Spinal cord (tissue), 10 donors: ENCODE measurements at places on chromosomes 13 and 19. TPM values are rescaled to one million over a fixed set of nuclear protein-coding genes. Genes with fewer than 3 reads are reported as not detected.

The SIGLECL1 gene
- not detected for total RNA-seq

The N4BP2L1 gene
- total RNA-seq = 22.4 TPM

The PRSS57 gene
- total RNA-seq = 1.1 TPM

The CBARP gene
- total RNA-seq = 2.7 TPM

The FBN3 gene
- 9.0 TPM for total RNA-seq

The KIR2DL1 gene
- not detected for total RNA-seq

The TLE2 gene
- total RNA-seq = 26.4 TPM

The MYCBP2 gene
- 108 TPM for total RNA-seq
